ENCODE measurements at places on chromosomes 4 and X.
A peak's percentile ranks its signal among the peaks of the same experiment; 100 is the strongest.

DNA sequence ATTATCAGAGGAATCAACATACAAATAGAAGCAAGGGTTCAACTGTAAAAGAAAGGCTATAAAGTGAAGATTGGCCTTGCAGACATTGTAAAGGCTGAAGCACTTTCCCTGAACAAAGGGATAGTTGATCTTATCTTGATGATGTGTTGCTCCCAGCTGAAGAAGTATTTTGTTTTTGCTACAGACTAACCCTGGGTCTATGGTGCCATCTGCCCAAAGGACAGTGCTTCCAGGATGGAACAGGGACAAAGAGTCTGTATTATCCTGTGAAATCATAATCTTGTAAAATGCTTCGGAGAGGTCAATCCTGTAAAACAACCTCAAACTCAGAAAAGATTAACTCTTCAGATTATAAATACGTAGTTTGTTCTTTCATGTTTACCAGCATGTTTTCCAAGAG lies 251.7 kb upstream of the ANKRD50 start:
- no peak for DNase-seq

DNA sequence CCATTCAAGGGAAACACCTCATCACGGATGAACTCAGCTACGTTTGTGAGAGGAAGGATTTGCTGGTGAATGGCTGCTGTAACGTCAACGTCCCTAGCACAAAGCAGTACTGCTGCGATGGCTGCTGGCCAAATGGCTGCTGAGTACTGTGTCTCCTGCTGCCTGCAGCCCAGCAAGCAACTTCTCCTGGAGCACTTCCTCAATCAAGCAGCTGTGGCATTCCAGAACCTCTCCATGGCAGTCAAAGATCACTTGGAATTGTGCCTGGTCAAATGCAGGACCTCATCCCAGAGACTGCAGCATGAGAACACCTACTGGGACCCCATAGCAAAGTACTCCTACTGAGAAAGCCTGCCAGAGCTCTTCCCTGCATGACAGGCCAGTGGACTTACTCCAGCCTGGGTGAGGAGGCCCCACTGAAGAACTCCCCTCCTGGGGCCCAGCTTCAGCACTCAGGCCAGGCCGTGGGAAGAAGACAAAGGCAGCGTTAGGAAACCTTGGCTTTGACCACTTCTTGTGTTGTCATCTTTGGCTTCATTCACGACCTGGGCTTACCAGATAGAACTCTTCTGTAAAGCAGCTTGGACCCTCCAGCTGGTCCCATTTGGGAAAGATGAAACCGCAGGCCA lies 244.3 kb downstream of the RBMX2 start:
- DNase-seq = no peak

DNA sequence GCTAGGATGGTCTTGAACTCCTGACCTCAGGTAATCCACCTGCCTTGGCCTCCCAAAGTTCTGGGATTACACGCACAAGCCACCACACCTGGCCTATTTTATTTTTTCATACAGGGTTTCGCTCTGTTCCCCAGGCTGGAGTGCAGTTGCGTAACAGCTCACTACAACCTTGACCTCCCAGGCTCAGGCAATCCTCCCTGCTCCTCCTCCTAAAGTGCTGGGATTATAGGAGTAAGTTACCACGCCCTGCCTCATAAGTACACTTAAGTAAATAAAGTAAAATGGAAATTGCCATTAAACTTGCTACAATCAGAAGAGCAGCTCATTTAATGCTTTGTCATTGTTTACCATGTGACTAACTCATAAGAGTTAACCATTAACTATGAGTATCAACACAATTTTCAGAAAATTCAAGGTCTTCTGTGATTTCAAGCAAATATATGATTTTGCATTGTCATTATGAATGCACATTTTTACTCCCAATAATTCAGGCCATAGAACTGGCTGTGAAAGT lies 12.3 kb downstream of the UGDH start:
- no peak for DNase-seq

DNA sequence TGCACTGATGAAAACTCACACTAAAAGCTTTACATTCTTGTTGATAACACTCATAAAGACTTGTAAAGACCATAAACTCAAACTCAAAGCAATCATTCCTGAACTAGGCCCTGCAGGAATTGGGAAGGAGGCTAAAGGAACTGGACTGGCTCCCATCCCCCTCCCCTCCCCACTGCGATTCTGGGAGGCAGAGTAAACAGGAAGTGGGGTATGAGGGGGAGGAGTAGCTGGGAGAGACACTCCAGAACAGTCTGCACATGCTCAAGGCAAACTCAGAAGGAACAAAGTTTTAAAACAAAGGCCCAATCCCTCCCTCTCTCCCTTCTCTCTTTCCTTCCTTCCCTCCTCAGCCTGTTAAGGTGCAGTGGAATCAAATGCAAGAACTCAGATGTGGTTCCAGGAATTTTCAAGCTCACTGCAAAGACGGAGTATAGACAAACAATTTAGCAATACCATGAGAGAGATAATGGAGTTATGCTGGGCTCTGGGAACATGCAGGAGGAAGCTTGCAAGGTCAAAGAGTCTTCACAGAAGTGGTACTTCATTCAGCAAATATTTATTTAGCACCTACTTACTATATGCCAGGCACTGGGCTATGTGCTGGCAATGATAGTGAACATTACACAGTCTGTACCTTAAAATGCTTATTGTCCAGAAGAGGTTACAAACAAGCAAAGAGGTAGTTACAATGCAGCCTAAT lies 15.9 kb downstream of the MID1IP1 start:
- DNase-seq = no peak

DNA sequence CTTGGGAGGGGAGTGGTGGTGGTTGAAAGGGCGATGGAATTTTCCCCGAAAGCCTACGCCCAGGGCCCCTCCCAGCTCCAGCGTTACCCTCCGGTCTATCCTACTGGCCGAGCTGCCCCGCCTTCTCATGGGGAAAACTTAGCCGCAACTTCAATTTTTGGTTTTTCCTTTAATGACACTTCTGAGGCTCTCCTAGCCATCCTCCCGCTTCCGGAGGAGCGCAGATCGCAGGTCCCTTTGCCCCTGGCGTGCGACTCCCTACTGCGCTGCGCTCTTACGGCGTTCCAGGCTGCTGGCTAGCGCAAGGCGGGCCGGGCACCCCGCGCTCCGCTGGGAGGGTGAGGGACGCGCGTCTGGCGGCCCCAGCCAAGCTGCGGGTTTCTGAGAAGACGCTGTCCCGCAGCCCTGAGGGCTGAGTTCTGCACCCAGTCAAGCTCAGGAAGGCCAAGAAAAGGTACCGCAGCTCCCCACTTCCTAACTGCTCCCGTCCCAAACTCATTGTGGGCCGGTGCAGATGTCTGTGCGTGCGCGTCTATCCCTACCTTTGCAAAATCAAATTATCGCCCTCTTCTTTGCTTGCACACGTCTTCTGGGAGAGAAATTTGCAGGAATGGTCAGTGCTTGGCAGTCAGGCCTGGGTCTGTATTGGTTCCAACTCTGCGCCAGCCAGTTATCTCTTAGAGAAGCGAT lies 533 bp downstream of the IL15 start:
- no peak for DNase-seq

- no peak for DNase-seq
These were observed 80.5 kb upstream of the HELT start for GRCh38 chr4:184937745-184938144.

DNA sequence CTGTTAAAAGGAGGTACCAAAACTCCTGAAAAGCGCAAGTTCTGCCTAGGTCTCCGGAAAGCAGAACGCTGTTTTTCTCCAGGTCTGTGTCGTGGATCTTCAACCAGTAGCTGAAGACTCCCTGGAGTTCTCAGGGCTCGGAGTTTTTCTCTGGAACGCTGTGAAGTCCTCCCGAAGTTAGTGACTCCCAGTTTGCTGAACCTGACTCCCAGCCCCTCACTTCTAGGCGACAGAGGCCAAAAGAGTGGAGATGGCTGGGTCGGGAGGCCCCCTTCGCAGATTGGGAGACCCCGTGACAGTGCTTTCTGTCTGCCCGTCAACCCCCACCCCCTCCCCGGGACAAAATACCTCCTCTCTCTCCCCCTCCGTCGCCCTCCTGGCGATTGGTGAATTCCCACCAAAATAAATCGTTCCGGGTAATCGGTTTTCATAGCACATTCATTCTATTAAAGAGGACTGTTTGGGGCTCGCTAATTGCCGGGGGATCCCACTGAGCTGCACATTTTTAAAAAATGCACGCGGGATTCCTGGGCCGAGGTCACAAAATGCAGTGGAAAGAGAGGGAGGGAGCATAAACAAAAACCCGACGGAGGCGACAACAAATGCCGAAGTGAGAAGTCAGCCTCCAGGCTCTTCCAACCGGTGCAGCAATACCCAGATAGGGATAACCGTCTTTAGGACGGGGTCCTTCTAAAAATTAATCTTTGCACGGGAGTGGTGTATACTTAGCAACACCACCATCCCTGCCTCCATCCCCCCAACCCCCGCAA lies 4.0 kb upstream of the MSX1 start:
- DNase-seq = no peak

- DNase-seq = no peak
These were observed 90.1 kb downstream of the RELL1 start for GRCh38 chr4:37595875-37596680.

DNA sequence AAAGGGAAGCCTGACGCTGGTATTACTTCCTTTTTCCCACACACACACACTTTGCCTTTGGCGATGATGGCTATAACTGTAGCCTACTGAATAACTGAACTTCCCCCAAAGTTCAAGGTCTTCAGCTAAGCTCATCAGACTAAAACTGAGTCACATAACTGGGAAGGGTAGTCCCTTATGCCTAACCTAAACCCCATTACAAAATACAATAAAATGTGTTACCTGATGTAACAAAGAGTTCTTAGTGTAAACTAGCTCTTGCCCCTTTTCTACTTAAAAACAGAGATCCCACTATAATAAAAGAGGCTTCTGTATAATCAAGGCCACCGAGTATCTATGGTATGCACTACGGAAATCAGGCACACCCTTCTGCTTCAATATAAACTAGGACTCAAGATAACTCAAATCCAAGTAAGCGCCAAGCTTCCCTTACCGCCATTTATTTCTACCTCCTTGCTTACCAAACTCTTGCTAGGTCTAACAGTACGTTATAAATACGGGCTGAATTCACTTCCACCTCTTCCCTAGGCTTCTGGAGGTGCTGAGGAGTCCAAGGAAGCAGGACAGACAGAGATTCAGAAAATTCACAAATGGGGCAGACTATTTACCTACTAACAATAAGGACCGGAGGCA lies 2.4 kb downstream of the OTUD4 start:
- no peak for DNase-seq

DNA sequence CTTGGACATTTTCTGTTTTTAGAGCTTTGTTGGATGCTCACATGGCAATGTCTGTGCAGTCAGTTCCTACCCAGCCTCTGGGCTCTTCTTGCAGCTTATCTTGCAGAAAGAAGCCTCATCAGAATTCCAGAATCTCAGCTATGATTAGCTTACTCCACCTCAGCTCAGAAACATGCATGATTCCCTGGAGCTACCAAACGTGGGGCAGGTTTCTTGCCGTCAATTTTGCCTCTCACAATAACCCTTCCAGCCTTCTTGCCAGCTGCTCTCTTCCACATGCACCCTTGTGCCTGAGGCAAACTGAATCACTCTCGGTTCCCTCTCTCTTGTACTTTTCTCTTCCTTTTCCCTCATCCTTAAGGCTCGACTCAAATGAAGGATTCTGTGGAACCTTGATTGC lies 141.4 kb downstream of the PTTG2 start:
- no peak for DNase-seq

- DNase-seq = no peak
These were observed 1798.9 kb downstream of the PCDH7 start for GRCh38 chr4:32519060-32519459.

GRCh38 chrX:48957477-48957826 lies at the start of gene OTUD5:
OTUD5 (minus strand) TSS chrX:48957607; CDS start chrX:48957570, 37 bp downstream.
- DNase-seq = peak; percentile 45

- DNase-seq = no peak
These were observed 90.9 kb downstream of the EFNB1 start for GRCh38 chrX:68919707-68920106.

GRCh38 chr4:153025406-153025805 lies 89.3 kb downstream of the FHDC1 start:
- no peak for DNase-seq

- no peak for DNase-seq
These were observed 155.0 kb upstream of the ANKRD50 start for GRCh38 chr4:124867536-124867935.

DNA sequence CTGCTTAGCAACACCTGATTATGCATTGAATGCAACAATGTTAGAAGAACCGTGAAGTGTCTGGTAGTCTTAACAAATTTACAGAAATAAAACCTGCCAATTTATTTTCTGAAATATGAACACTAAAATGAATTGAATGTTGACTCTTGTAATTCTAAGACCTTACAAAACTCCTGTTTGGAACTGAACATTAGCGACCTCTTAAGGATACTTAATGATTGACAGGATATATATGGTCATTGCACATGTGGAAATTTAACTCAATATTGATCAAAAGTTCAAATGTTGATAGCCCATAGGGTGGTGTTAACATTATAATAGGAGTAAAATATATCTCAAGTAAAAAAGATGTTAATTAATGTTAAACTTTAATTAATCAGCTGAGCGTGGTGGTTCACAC lies 79.1 kb downstream of the TECRL start:
- DNase-seq = no peak

DNA sequence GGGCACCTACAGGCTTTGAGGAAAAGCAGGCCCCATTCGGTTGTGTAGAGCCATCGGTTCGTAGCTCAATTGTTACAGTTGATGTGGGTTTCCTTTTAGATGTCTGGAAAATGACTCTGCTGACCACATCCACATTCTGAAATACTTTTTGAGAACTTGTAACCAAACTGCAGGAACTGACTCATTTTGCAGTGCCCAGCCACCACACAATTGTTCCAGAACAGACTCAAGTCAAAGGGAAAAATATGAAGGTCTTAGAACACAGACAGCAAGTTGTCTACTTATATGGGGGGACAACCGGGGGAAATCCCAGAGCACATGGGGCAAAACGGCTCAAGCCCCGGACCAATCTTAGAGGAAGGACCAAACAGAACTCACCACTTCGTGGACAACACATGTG lies 557.6 kb upstream of the DIPK2B start:
- DNase-seq = no peak

- no peak for DNase-seq
These were observed 263.3 kb upstream of the MAGEB2 start for GRCh38 chrX:29952016-29952415.

DNA sequence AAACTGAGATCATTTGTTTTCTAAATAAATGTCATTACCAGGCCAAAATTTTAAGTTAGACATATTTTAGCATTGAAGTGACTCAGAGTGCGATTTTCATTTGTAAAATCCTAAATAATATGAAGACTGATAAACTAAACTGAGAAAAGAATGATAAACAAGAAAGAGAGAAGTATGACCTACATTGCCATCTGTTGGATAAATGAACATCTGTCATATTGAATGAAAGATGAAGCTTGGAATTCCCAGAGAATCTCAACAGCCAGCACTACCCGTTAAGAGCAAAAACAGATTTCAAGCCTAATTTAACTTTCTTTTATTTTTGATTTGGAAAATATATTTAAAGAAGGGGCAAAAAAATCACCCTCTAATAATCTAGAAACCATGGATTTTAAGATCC lies 591.0 kb upstream of the ATOH1 start:
- DNase-seq = no peak

DNA sequence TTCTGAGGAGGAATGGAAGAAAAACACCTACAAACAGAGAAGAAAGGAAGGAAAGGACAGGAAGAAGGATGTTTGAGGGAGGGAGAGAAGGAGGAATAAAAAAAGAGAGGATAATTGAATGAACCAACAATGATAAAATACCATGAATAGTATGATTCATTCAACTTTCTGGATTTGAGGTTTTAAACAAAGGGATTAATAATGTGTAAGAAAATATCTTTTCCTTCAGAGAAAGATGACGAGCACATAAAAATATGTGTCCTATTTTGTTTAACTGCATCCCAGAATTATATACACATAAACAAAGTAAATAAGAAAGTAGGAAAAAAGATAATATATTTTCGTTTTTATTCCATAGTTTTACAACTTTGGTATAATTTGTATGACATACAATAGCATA lies 1380.4 kb downstream of the STIM2 start:
- no peak for DNase-seq

Data from stimulated activated CD8-positive, alpha-beta memory T cell treated with anti-CD3 and anti-CD28 coated beads, Interleukin-15, amount 100 ng/mL, for 1 hour (primary cell).